ENCODE measurements at places on chromosomes 11 and 22.

DNA sequence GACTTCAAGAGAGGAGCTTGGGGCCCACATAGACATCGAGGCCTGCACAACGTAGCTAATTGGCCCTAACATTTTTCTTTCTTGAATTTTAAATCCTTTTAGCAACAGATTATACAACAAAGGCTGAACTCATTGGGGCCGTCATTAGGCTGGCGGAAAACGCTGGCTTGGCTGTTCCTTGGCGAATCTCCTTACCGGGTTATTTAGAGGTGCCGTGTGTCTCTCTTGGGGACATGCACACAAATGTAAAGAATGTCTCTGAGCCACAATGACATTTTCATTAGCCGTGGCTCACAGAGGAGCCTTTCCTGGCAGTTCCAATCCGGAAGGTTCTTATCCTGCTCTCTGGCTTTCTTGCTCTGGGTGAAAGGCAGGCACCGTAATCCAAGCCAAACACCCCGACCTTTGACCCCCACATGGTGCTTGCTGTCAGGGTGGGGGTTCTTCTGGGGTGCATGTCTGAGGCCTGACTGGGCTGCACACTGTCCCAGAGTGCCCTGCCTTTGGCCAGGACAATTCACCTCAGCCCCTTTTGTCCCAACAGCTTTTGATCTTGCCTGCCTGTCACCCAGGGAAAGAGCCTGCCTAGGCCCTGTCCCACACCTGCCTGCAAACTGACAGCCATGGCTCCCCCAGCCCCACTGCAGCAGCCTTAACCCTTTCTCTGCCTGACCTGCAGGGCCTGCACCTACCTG, 9.2 kb upstream of the FGF3 start:
- DNase-seq: no peak

GRCh38 chr11:65776710-65777141, 4.0 kb downstream of the AP5B1 start:
- DNase-seq: no peak

GRCh38 chr11:37352485-37352884, 754.4 kb upstream of the RAG2 start:
- no peak for DNase-seq

GRCh38 chr11:79182794-79183193, 258.0 kb downstream of the TENM4 start:
- DNase-seq: no peak

DNA sequence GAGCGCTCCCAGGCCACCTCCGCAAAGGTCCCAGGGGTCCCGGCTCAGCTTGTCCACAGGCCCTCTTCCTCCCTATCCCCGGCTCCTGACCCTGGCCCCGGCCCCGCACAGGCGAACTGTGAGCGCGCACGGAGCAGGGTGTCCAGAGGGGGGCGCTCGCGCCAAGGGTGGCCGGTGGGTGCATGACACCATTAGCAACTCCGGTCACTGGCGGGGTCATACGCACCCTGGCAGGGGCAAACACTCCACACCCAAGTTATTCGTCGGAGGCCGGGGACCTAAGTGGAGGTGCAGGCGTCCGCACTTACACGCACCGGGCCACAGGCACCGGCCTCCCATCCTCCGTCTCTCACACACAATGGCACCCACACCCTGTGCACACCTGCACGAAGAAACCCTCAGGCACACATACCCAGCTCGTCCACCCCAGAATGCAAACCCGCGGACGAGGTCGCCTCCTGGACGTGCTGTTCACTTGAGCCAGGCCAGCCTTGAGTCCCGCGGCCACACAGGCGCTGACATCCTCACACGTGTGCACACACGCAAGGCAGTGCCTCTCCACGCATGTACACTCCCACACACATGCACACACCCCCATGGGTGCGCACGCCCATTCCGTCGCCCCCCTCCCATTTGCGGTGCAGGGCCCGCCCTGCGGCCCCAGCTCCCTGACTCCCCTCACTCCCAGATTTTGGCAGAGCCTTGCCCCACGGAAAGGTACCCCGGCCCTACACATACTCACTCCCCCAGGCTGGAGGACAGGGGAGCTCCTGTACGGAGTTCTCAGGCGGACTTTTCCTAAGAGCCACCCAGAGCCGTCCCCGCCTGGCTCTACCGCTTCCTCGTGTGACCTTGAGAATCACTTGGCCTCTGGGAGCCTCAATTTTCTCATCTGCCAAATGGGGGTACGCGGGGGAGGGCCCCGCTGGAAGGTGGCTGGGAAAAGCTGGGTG, at the start of gene RASGRP2:
TSS of gene RASGRP2 (minus strand) at position 552 of the 953 bp plus-strand sequence. CDS start 1,276 bp downstream, outside the sequence.
- no peak for DNase-seq

GRCh38 chr11:30333405-30333804, 10.5 kb downstream of the ARL14EP start:
- no peak for DNase-seq

DNA sequence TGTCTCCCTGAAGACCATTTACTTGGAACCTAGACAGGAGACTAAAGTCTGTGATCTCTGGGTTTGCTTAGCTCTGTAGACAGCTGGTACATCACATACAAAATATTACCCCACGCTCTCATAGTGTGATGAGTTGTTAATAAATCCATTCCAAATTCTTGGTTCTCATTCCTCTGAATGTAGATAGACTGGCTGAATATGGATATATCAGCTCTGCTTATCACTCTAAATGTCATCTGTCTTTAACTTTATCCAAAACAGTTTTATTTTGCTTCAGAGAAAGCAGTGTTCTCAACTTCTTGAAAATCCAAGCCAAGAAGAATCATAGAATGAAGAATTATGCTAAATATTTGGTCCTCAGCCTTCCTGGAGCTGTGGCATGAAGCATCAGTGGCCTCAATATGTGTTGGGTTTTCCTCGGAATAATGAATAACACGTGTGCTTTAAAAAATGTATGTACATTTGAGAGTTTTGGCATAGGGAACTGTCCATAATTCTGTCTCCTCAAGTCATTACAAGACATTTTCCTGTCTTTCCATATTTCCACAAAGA, 10.5 kb upstream of the LDLRAD3 start:
- no peak for DNase-seq

DNA sequence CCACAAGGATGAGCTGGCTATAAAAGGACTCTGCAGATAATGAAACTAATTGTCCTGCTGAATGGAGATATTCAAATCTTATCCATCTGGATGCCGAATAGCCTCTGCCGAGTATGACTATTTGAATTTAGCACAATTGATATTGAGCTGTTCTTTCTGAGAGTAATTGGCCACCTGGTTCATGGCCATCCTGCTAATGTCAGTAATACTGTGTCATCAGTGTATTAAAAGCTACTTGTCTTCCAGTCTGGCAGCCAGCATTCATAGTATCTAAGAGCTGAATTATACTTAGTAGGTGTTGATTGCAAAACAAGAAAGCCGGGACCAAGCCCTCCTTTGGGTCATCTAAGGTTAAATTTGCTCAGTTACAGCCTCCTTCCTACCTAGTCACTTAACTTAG, 310.7 kb upstream of the NCAM1 start:
- DNase-seq: no peak

DNA sequence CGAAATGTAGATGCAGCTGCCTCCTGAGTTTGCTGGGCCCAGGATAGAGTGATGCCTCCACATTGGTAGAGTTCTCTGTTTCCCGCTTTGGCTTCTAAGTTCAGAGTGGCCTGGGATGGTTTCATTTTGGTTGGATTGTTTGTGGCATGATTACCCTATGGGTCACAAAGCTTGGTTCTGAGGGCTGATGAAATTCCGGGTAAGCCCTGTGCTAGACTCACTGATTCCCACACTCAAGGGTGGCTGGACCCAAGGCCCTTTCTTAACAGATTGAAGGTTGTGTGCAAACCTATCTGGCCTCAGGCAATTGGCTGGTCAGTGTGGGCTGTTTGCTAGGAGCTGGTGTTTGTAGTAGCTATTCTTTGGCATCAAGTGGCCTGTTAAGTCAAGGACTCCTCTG, 158.4 kb downstream of the MYO18B start:
- DNase-seq: no peak

GRCh38 chr11:22454461-22455090, 116.4 kb downstream of the SLC17A6 start:
- no peak for DNase-seq

DNA sequence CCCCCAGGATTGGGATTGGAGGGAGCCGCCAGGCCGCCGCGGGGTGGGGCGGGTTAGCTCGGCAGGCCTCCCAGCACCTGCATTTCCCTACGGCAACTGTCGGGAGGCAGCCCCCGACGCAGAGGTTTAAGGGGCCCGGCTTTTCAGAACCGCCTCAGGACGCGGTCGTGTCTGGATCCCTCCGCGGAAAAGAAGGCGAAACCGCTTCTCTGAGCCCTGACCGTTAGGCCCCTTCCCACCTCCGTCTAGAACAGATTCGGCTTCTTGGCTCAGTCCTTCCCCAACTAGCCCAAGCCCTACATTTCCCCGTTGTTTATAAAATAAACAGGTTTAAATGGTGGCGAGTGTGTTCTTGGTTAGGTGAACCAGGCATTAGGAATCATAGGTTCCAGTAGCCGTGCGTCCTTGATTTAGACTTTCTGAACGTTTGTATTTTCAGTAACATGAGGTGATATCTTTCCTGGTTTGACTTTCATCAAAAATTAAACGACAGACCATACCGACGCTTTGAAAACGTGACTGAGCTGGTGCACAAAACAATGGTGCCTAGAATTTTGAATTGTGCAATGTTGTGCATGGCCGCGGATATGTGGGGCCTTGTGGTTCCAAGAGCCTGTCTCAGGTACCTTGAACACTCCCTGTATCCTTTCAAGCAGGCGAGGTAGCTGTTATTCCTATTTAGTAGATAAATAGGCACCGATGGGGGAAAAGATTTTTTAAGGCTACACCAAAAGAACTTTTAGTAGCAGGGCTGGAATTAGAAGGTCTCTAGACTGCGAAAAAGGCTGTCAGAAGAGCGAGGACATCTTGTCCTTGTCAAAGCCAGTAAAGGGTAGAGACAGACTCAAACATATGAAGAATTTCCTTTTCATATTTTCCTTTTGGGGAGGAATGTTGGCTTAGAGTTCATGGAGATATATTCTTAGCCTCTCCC, 1.2 kb upstream of the HSPA8 start:
- DNase-seq: no peak

GRCh38 chr11:69981119-69981784, 96.9 kb upstream of the ANO1 start:
- DNase-seq: no peak

- DNase-seq: no peak
These were observed 7.2 kb upstream of the CARD10 start for GRCh38 chr22:37526376-37526775.

GRCh38 chr11:128728767-128729587, 35.1 kb downstream of the FLI1 start:
- DNase-seq: no peak

DNA sequence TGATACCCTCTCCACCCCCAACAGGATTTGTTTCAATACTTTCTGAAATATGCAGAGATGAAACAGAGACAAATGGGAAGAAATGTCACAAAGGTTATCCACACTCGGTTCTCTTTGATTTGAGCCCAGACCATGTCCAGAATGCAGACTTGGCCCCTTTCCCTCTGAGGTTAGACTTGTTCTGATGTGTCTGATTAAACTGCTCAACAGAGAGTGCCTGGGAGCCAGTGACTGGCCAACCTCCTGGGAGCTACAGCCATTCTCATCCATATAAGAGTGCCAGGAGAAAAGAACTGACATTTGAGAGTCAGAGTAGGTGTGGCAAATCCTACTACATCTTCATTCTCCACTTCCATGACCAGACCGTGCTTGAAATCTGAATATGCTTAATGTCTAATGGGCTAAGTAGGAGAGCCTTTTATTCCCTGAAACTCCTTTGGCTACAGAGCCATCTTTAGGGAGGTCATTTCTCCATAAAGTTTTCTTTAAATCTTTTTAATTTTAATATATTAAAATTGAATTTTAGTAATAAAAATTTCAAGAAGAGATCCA, 201.4 kb downstream of the BLID start:
- DNase-seq: no peak

- DNase-seq: no peak
These were observed 64.2 kb downstream of the DNAJC24 start for GRCh38 chr11:31433851-31434250.

- DNase-seq: no peak
These were observed 5.9 kb upstream of the OR52L1 start for GRCh38 chr11:5992604-5993251.

- no peak for DNase-seq
These were observed 43.4 kb downstream of the MCM5 start for GRCh38 chr22:35443338-35443737.

Measured in mesothelial cell of epicardium (in vitro differentiated cells).